ENCODE measurements at places on chromosomes 6 and 20.

DNA sequence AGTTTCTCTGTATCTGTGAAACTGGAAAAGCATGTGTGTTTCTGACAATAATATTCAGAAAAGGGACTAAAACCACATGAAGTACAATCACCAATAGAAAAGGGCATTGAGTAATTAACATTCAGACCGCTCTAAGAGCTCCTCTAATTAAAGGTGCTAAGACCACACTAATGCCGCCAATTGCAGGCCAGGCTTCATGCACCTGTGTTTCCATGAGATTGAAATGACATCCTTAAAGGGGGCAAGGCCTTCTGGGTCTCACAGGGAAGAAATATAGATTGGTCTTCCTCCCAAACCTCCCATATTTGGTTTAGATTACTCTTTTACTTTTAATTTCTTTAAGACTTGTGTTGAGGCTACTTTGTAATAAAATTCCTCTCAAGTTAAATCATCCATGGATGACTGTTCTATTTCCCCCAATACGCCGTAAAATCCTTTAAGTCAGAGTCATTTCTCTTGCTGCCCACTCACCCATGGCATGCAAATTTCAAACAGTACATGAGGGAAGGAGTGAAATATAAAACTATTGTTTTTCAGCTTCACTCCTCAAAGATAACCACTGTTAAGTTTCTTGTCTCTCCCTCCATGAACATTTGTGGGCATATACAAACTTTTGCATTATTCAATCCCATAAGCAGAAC is 110.6 kb downstream of the UBE3D start:
- DNase-seq = no peak

DNA sequence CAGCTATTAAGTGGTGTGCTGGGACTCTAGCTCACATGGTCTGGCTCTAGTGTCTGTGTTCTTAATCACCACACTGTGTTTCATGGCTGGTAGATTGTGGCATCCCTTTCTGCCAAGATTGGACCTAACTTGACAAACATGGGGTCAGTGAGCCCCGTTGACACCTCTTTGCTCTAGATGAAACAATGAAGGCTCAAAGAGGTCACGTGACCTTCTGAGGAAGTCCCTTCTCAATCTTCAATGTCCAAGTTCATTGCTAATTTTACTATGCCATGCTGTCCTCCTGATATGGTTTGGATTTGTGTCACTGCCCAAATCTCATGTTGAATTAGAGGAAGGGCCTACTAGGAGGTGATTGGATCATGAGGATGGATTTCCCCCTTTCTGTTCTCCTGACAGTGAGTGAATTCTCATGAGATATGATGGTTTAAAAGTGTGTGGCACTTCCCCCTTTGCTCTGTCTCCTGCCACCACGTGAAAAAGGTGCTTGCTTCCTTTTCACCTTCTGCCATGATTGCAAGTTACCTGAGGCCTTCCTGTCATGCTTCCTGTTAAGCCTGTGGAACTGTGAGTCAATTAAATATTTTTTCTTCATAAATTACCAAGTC is 177.8 kb upstream of the MYLIP start:
- no peak for DNase-seq

GRCh38 chr20:56781108-56781739 is 152.1 kb downstream of the TFAP2C start:
- DNase-seq = no peak

DNA sequence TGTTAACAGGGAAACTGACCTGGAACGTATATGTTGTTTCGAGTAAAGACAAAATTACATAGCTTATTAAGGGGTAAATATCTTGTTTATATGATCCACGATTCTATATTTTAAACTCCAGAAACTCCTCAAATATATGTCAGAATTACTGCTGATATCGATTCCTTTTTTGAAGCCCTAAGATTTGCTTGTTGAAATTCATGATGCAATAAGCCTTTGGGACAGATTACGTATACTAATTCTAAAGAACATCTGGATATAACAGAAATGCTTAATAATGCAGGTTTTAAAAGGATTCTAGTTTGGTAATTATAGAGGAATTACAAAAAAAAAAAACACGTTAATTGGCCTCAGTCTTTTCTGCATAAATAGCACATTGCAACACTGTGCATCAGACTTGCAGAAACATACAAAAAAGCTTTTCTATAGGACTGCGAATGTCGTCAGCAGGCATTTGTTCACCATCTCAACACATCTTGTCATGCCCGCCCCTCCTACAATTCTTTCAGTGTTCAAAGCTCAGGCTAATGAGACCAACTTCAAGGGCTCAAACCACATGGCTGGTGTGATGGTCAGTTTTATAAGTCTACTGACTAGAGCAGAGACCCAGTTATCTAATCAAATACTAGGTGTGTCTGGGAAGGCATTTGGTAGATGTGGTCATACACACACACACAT is 74.9 kb downstream of the AGPAT4 start:
- no peak for DNase-seq

GRCh38 chr6:107444277-107444676 is 15.1 kb downstream of the PDSS2 start:
- no peak for DNase-seq

DNA sequence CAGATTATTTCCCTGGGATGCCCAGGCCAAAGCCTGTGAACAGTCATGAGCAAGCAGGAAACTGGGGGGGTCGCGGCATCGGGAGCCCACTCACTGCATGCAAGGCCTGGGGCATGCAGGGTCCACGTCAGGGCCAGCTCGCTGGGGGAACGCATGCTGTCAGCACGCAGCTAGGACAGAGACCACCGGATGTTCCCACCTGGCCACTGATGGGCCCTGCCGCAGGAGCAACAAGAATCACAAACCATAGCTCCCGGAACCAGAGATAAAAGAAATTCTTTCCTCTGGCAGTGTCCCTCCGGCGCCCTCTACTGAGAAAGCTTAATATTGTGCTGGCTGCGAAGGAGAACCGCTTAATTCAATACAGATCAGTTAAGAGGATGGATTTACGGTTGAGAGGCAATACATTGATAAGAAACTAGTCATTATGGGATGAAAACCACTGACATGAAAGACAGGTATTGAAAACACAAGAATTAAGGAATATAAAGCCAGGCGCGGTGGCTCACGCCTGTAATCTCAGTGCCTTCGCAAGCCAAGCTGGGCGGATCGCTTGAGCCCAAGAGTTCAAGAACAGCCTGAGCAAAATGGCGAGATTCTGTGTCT is 32.6 kb downstream of the C6orf15 start:
- no peak for DNase-seq

DNA sequence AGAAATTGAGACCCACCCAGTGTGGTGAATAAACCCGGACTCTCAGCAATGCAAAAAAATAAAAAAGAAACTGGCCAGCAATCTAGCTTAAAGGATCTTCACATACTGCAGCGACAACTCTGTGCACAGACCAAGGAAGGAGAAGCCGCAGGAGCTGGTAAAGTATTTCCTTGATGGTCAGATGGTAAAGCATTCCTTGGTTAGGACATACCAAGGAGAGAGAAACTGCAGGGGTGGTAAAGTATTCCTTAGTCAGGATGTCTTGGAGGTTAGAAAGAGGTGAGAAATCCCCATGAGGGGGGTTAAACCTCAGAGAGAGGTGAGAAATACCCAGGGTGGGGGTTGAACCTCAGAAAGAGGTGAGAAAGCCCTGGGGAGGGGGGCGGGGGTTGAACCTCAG is 86.8 kb downstream of the PLG start:
- DNase-seq = no peak

GRCh38 chr6:25874822-25875562 is 949 bp upstream of the SLC17A3 start:
- DNase-seq = no peak

DNA sequence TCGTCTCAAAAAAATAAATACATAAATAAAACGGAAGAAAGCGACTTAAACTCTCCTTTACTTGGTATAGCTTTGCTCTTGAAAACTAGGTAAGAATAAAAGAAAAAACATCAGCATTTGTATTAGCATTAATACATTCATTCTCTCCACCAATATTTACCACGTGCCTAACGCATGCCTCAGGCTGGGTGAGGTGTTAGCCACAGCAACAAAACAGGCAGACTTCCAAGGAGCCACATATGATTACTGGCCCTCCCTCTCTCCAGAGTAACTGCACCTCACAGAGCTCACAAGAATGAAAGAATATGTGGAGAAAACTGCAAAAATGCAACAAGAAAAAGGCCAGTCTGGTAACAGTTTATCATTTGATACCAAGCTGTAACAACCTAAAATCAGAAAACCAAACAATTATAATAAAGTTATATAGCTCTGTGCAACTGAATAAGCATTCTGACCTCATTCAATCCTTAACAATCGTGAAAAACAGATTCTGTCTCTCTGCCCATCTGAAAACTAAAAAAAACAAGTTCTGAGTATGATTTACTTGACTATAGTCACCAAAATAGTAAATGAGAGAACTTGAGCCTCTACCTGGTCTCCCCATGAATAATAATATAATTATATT is 5.2 kb downstream of the NAPB start:
- no peak for DNase-seq

- no peak for DNase-seq
Observed at GRCh38 chr6:48318670-48319069, 207.7 kb upstream of the PTCHD4 start.

DNA sequence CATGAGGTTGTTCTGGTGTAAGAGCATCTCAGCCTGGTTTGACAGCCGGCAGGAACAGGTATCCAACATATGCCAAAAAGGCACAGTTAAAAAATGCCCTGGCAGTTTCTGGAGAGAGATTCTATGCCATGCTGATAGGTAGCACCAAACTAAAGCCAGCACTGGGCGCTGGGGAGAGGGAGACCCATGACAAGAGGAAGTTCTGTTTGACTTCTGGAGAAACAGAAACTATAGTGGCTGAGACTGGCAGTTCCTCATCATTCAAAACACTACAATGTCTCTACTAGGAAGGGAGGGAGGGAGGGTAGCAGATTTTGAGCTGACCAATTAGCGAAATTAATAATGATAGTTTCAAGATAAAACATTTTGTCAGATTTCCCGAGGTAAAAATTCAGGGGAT is 174.1 kb downstream of the ADAT2 start:
- DNase-seq = no peak

DNA sequence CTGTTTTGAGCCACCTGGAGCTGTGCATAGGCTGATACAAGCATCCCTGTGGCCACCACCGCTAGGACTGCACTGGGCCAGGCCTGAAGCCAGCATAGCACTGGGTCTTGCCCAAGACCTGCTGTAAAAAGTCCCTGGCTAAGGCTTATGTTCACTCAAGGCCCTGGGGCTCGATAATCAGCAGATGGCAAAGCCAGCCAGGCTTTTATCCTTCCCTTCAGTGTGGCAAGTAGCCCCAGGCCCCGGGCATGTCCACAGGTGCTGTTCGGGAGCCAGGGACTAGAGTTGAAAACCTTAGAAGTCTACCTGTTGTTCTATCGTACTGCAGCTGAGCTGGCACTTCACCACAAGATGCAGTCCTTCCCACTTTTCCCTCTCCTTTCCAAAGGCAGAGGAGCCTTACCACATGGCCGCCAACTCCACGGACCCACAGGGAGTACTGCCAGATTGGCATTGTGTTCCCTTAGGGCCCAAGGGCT is 226.4 kb upstream of the ZNF217 start:
- DNase-seq = no peak
